ENCODE measurements at places on chromosomes 7 and 10.

DNA sequence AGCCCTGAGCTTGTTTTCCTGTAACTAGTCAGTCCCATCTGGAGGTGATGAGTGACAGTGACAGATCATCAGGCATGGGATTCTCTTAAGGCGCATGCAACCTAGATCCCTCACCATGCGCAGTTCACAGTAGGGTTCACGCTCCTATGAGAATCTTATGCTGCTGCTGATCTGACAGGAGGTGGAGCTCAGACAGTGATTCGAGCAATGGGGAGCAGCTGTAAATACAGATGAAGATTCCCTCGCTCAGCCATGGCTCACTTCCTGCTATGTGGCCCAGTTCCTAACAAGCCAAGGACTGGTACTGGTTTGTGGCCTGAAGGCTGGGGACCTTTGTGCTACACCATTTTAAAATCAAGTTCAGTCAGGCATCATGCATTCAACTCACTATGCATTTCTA lies 221.7 kb downstream of the KIAA1217 start:
- DNase-seq, result no peak

DNA sequence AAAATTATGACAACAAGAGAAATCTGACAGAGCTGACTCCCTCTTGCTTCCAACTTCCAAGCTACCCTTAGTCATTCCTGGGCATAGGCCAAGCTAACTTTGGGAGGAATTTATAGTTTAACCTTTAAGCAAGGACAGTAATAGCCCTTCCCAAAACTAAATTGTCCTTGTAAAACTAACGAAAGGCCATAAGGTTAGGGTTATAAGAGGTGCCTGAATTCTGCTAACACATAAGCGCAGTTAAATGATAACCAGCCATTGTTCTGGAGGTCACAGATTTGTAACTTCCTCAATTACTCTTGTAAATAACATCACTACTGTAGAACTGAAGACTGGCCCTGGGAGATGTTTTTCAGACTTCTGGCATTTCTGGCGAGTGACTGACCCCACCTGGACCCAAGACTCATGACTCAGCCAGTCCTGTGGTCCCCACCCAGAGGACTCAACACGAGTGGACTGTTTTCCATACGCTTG lies 481.2 kb downstream of the KCNMA1 start:
- DNase-seq, result peak; percentile 87

DNA sequence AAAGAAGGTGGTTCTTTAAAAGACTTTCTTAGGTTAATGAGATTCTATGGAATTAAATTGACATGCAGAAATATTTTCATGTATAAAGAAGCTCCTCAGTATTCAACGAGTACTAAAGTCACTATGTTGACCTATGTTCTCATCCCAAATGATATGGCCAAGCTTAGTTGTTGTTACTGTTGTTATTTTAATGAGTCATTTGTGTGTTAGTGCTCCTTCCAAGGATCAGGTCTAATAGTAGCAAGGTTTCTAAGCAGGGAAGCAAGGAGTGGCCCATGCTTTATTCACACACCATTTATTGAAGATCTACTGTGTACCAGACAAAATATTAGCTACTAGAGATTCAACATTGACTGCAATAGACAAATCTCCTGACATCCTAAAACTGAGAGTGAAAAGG lies 41.9 kb downstream of the LRRN3 start:
- DNase-seq, result no peak

GRCh38 chr7:2069472-2069860 lies 163.3 kb downstream of the MAD1L1 start:
- DNase-seq, result no peak

- DNase-seq, result no peak
These were observed 16.2 kb upstream of the SLC35B4 start for GRCh38 chr7:134332892-134333291.

DNA sequence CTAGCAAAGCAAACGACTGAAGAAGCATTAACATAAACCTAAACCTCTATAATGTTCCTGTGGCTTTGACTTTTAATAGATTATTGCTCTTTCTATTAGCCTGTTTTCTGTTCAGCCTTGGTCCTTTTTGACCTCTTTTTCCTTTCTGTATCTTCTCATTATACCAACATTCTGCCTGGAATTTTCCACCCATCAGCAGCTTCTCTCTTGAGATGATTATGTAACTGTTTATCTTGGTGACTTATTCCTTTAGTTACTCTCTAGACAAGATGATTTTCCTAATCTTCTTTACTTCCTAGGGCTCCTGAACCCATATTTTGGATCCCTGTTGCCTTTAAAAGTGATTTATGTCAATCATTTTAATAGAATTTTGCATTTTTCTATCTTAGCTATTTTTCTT lies 81.1 kb downstream of the MYO3A start:
- DNase-seq, result no peak

DNA sequence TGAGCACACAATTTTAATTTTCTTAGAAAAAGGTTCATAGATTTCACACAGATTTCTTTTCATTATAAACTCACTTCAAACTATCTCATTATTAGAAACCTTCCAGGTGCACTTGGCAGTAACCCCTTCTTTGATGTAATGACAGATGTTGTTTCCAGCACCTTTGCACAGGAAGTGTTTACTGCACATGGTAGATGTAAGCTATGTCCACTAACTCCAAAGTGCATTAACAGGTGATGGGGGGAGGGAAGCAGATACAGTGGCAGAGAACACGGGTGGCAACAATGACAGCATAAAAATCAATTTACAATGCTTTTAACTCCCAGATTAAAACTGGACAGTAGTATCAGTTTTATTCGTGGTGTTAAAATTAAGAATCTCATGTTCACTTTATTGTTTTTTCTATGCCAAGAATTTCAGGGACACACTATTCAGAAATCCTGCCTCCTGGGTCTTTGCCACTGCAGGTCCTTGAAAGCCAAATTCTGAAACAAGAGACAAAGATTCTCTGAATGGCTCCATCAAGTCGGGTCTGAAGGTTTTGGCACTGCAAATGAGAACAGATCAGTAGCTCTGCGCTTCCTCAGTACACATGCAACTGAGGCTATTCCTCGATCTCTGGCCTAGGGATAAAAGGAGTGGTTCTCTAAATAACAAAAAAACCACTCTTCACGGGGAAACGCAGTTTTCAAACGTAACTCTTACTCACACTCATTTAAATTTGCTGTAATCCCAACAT lies 187.7 kb downstream of the JAZF1 start:
- DNase-seq, result no peak

GRCh38 chr10:13844651-13845050 lies 257.9 kb downstream of the PRPF18 start:
- DNase-seq, result peak; percentile 62

DNA sequence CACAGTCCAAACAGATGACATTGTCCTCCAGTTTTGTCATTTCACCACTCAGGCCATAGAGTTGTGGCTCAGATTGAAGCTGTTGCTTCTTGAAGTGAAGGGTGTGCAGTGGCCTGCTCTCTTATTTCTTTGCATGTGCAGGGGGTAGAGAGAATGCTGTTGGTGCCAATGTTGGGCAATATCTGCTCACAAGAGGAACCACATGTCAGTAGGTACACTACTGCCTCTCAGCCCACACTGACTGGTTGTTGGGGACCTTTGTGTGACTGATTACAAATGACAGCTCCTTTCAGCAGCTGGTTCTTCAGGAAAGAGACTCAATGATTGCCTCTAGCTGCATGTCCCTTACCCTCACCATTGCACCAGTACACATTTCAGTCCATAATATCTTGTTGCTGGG lies 21.9 kb upstream of the SFTPA1 start:
- DNase-seq, result no peak

Measured in islet precursor cell (in vitro differentiated cells).